Posterior vena cava (tissue), 2 donors: ENCODE measurements at places on chromosomes 11 and 22. TPM values are rescaled to one million over a fixed set of nuclear protein-coding genes. Genes with fewer than 3 reads are reported as not detected.

The RGL4 gene
- total RNA-seq, result 1.7 TPM

The ARVCF gene
- total RNA-seq, result 20.1 TPM

The OR52N2 gene
- total RNA-seq, result not detected

The TXNRD2 gene
- total RNA-seq, result 19.2 TPM

The TOMM22 gene
- total RNA-seq, result 40.7 TPM

The CHRDL2 gene
- total RNA-seq, result 31.9 TPM

The C11orf86 gene
- not detected for total RNA-seq

The HEPN1 gene
- total RNA-seq, result not detected

The MYH9 gene
- total RNA-seq, result 938 TPM

The COMMD9 gene
- total RNA-seq, result 39.1 TPM

The APOBEC3A gene
- total RNA-seq, result 2.5 TPM

The SLC22A12 gene
- total RNA-seq, result not detected

The LRRN4CL gene
- 13.9 TPM for total RNA-seq

The POTEH gene
- not detected for total RNA-seq

The PGA5 gene
- total RNA-seq, result 0.71 TPM

The HTATIP2 gene
- total RNA-seq, result 15.7 TPM

The MMP12 gene
- total RNA-seq, result not detected

The BTG4 gene
- total RNA-seq, result not detected

The MRGPRF gene
- 117 TPM for total RNA-seq

The TRIM22 gene
- total RNA-seq, result 40.7 TPM

The FOLH1 gene
- 0.71 TPM for total RNA-seq

The C11orf65 gene
- total RNA-seq, result 0.19 TPM

The HEPHL1 gene
- not detected for total RNA-seq

The TCIRG1 gene
- total RNA-seq, result 80.8 TPM

The CDC45 gene
- total RNA-seq, result 1.7 TPM

The MFRP gene
- not detected for total RNA-seq

The ACER3 gene
- 27.0 TPM for total RNA-seq

The CDON gene
- total RNA-seq, result 11.2 TPM

The GAS2L1 gene
- total RNA-seq, result 25.0 TPM

The TMEM132A gene
- total RNA-seq, result 7.7 TPM

The SUSD2 gene
- total RNA-seq, result 29.5 TPM

The SCO2 gene
- total RNA-seq, result not detected

The ARHGAP42 gene
- total RNA-seq, result 20.0 TPM

The FAM181B gene
- total RNA-seq, result 0.67 TPM

The MEI1 gene
- total RNA-seq, result 4.3 TPM

The SMIM35 gene
- total RNA-seq, result not detected

The ZNF70 gene
- 6.2 TPM for total RNA-seq

The MRGPRX4 gene
- total RNA-seq, result not detected

The TRMU gene
- 21.2 TPM for total RNA-seq

The POU2AF2 gene
- not detected for total RNA-seq

The EEF1G gene
- 749 TPM for total RNA-seq

The ESAM gene
- 71.5 TPM for total RNA-seq

The TST gene
- 8.9 TPM for total RNA-seq

The SMCO4 gene
- total RNA-seq, result 11.6 TPM

The PNPLA3 gene
- not detected for total RNA-seq

The SH3BP1 gene
- 7.2 TPM for total RNA-seq

The TRPM5 gene
- not detected for total RNA-seq
